ENCODE measurements at places on chromosomes 1 and 21. TPM values are rescaled to one million over a fixed set of nuclear protein-coding genes. Genes with fewer than 3 reads are reported as not detected.
A peak's percentile ranks its signal among the peaks of the same experiment; 100 is the strongest.

The RAD54L gene
- 12.7 TPM for total RNA-seq

The FCRL5 gene
- total RNA-seq, result not detected

The NPHS2 gene
- not detected for total RNA-seq

DNA sequence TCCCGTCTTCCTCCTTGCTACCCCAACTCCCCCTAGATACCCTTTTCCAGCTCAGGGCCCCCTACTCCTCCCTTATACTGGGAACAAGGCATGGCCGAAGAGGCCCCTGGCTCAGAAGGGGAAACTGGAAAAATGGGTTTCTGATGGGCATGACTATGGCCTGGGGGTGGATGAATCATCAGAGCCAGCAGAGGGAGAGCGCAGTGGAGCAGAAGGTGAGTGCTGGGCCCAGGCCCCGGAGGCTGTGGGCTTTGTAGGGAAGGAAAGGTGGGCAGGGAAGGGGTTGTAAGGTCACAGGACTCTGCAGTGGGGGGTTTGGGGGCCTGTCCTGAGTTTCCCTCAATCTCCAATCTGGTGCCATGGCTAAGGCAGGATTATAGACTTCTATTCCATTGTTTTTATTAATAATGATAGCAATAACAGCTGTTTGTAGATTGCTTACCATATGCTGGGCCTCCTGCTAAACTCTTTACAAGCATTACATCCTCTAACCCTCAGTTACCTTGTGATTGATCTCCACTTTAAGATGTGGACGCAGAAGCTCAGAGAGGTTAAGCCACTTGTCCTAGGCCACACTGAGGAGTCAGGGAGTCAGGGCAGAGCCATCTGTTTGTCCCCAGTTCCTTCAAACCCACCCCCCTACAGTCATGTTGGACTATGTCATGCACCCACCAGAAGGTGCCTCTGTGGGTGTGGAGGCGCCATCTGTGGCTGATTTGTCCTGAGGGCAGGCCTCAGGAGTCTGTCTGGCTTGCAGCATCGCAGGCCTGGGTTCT lies 36.2 kb upstream of the ZNF362 start:
- peak; percentile 89 for DNase-seq

DNA sequence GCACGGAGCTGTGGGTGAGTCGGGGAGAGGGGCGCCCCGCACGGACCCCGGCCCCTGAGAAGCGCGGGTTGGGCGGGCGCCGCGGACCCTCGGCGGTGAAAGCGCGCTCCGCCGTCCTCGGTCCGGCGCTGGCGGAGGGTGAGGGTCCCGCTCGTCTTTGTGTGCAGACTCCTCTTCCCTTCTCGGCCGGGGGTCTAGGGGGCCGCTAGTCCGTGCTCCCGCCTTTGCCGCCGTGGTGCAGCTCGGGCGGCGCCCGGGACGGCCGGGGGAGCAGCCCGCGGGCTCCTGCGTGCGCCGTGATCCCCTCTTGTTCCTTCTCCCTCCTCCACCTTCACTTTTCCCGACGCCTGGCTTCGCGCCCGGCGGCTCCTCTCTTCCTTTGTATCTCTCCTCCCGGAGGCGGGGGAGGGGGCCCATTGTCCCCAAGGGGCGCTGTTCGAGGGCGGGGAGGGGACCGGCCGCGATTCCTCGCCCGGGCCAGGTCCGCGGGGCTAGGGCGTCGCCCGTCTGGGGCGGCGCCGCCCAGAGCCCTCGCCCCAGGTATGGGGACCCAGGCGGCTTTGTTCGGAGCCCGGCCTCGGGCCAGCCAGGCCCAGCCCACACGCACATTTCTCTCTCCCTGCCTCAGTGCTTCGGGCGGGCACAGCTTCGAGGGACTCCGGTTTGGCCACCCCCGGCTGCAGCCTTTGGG lies 519 bp downstream of the FNBP1L start:
- peak; percentile 35 for DNase-seq

The EXOC8 gene
- 10.3 TPM for total RNA-seq

DNA sequence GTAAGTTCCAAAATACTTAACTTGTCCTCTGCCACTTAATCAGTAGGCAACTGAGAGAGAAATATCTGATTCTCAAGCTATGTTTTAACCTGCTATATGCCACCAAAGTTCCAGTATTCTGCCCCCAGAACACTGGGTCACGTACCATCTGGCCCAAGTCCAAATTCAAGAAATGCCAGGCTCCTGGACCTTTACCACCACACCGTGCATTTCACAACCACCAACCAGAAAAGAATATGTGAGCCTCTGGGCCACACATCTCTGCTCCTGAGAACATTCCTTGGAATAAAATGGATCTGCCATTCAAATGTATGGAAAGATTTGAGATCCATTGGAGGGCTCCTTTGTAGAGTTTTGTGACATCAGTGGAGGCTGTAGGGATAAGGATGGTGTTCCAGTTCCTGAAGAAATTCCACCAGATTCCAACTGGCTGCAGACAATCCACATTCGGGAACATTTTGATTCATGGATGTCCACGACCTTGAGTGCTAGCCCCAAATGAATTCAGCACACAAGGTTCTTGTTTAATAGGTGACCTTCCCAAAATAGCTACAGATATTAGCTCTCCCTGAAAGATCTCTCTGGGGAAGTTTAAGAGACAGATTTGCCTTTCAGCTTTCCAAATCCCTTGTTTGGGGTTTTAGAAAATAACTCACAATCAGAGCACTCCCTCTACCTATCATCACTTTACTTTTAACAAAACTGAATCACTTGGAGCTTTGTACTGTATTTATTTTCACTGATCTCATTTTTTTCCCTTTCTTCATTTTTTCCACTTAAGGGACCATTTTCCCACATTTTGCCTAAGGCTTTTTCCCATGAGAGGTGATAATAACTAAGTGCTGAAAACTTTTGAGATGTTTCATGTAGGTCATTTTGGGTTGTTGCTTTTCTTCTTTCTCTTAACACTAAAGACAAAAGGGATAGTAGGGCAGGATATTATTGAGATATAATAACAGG lies 128.4 kb upstream of the ZC3H11B start:
- no peak for DNase-seq

DNA sequence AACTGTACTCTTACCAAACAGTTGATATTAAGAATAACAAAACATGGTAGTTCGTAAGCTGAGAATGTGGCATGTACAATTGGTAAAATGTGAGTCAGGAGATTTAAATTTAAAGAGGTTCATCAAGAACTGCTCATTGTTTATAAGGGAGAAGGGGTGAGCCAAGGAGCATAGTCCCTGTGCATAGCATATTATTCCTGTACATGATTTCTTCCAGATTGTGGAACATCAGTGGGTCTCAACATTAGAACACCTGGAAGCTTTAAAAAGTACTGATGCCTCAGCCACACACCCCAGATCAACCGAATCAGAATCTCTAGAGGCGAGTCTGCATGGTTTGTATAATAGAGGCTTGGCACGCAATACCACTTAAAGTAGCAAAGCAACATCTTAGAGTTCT lies 56.1 kb downstream of the KCTD3 start:
- no peak for DNase-seq

DNA sequence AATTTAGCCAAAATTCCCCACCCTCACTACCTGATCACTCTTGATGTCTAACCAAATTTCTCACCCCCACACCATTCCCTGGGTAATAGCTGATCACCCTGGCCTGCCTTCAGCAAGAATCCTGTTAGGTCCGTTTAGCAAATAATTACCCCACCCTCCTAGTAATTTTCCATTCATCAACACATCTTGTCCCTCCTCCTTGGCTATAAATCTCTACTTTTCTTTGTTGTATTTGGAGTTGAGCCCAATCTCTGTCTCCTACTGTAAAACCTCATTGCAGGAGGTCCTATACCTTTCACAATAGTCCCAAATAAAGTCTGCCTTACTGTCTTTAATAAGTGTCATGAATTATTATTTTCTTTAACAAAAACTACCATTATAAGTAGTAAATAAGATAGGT lies 6.9 kb upstream of the PRKAA2 start:
- DNase-seq, result no peak

DNA sequence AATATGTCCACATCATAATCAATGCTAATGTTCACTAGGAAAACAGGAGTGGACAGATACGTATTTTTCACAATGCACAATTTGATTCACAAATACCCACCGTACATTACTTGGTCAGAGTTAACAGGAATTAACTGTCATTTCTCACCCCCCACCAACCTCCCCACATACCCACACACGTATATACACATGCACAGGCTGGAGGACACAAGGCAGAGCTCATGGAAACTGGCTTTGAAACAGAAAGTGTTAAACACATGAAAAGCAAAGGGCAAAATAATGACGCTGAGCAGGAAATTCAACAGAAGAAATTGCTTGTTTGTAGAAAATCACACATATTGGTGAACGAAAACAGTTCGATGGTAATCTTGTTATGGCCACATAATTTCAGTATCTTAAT lies 188.4 kb upstream of the DMRTA2 start:
- no peak for DNase-seq

The BTBD8 gene
- total RNA-seq, result 0.49 TPM

The PRAMEF25 gene
- total RNA-seq, result not detected

The PRRX1 gene
- total RNA-seq, result 52.6 TPM

DNA sequence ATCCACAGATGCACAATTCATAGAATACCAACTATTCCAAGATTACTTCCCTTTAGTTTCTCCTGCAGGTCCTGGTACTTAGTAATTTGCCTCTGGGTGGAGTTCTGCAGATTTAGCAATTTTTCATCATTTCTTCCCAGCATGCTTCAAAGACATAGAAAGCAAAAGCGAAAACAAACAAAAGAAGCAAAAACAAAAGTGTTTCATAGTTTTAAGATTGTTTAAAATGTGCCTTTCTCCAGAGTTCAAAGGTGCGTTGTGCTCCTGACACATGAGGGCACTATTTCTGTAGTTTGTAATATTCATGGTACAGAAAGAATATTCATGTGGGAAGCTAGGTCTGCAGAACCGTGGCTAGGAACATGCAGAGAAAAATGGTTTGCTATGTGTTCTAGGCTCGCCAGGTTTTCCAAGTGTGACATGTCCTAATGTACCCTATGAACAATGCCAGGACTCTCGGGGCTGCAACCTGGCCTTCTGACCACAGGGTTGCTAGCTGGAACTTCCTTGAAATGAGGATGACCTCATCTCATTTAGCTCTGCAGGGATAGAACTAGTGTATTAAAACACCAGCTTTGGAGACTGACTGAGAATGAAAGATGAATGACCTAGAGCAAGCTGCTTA lies 30.0 kb upstream of the RCSD1 start:
- peak; percentile 50 for DNase-seq

DNA sequence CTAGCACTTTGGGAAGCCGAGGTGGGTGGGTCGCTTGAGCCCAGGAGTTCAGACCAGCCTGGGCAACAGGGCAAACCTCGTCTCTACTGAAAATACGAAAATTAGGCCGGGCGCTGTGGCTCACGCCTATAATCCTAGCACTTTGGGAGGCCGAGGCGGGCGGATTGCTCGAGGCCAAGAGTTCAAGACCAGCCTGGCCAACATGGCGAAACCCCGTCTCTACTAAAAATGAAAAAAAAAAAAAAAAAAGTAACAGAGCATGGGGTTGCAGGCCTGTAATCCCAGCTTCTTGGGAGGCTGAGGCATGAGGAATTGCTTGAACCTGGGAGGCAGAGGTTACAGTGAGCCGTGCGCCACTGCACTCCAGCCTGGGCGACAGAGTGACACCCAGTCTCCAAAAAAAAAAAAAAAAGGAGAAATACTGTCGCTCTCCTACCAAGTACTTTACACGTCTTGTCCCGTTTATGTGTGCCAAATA lies 724 bp upstream of the NEK2 start:
- no peak for DNase-seq

The KCNK2 gene
- 8.0 TPM for total RNA-seq

DNA sequence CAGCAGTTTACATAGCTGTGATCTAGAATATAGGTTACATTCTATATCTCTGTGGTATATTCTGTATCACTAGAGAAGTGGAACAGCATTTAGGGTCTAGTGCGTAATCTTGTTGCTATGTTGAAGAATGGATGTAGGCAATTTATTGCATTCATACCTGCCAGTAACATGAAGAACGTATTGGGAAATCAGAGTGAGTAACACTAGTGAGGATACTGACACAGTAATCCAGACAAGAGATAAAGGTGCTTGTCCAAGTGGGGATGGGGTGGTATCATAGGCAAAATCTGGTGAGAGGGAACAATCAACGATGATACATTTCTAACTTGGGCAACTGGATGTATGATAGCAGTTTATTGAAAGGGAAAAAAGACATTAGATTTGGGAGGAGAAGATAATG lies 9.8 kb downstream of the PPP2R5A start:
- no peak for DNase-seq

GRCh38 chr1:104100115-104100514 lies 350.4 kb downstream of the AMY1C start:
- no peak for DNase-seq

DNA sequence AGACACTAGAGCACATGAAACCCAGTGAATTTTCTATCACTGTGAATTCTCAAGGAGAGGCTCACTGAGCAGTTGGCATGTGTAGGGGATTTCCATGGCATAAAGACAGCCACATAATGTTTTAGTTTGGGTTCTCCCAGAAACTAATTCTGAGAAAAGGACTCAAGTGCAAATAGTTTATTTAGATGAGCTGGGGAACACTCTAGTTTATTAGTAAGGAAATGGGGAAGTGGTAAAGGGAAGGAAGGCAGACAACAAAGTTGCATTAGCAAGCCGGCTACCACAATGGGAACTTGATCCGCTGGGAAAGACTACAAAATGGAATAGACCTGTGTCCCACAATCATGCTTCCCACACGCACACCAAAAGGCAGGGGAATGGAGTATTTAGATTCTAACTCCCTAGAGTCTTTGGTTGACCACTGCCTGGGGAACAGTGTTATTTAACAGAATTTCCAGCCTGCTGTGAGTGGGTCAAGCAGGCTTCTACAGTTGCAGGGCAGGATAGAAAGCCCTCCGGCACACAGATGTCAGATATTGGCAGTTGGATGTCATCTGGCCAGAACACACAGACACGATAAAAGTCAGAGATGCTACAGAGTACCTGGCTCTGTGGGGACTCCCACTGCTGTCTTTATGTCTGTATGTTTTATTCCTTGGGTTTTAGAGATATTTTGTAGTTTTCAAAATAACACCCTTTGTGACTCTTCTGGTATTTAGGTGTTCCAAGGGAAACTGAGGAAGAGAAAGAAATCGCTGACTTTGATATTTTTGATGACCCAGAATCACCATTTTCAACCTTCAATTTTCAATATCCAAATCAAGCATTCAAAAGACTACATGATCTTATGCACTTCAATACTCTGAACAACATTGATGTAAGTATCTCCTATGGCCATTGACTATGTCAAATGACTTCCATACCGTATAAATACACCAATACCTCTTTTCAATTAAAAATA lies 150.1 kb downstream of the PLA2G4A start:
- no peak for DNase-seq

DNA sequence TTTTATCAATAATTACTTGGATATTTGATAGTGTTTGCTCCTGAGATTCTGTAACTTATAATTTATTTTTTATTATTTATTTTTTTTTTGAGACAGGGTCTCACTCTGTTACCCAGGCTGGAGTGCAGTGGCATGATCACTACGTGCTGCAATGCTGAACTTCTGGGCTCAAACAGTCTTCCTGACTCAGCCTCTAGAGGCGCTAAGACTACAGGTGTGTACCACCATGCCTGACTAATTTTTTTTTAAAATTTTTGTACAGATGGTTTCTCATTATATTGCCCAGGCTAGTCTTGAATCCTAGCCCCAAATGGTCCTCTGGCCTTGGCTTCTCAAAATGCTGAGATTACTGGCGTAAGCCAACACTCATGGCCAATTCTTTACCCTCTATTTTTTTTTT lies 845.5 kb upstream of the ADGRL4 start:
- no peak for DNase-seq

- DNase-seq, result no peak
Observed at GRCh38 chr1:56933606-56934005, 32.2 kb downstream of the C8B start.

The GSTM4 gene
- 34.5 TPM for total RNA-seq

Data from RPMI7951 (cell line).